ENCODE measurements at places on chromosomes 2 and 18. TPM values are rescaled to one million over a fixed set of nuclear protein-coding genes. Genes with fewer than 3 reads are reported as not detected.

- no peak for DNase-seq
Measured at GRCh38 chr2:216235462-216235861, 126.3 kb downstream of the XRCC5 start.

DNA sequence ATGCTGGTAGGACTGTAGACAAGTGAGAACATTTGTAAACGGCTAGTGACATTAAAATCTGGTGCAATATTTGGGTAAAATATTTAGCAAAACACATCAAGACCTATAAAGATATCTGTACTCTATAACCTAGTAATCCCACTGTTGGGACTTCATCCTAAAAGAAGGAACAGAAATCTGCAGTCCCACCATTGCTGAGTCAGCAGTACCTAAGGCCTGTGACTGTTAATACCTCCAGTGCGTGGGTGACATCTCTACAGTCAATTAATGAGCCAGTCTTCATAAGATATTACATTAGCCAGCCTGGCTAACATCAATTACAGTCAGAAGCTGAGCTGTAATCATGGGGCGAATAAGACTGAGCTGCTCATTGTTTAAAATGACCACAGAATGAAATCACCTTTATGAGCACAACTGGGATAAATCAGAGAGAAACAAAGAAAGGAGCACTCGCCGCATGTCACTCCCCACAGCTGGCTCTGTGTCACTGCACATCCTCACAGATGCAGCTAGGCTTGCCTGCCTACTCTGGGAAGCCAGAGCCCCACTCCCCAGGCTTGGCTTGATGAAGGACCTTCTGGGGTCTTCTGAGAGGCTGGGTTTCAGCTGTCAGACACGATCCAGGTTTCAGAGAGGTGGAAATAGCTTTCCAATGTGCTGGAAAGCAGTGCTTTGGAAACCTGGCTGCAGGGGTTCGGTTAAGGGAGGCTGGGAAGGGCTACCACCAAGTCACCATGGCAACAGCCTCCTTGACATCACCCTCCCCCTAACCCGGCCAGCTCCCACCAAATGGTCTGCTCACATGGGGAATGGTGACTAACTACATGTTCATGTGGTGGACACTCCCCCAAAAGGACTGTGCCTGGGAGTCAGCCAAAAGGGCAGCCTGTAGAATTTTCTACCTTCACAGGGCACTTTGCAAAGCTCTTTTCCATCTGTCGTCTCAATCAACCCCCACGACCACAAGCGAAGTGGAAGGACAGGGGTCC, 145.0 kb downstream of the ZBTB7C start:
- no peak for DNase-seq

DNA sequence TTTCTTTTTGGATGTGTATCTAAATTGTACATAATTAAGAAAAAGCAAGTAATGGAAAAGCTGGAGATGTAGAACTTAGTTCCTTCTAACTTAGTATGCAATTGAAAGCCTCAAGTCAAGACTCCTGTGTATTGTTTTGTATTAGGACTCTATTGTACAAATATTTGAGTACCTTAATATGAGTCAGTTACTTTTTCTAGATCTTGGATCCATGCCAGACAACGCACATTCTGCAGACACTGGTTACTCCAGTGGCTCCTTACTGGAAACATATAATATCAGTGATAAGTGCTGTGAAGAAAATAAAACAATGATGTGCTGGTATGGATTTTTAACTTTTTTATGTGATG, 1.5 kb downstream of the SLC39A10 start:
- DNase-seq: no peak

Gene LRRTM4
- not detected for total RNA-seq

DNA sequence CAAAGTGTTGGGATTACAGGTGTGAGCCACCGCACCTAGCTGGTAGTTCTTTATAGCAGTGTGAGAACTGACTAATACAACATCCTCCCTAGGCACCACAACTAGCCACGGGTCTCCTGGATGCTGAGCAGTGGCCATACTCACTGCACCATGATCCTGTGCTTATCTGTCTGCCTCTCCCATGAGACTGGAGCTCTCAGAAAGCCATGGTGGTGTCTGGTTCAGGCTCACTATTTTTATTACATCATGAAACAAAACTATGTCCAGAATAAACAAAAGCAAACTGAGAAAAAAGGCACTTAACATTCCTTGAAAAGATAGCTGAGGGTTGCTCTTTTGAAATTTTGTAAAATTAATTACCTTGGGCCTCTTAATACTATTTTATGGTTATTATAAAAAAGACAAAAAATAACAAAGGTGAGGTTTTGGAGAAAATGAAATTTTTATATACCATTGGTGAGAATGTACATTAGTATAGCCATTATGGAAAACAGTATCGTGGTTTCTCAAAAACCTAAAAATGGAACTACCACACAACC, 90.7 kb upstream of the TFCP2L1 start:
- DNase-seq: no peak

DNA sequence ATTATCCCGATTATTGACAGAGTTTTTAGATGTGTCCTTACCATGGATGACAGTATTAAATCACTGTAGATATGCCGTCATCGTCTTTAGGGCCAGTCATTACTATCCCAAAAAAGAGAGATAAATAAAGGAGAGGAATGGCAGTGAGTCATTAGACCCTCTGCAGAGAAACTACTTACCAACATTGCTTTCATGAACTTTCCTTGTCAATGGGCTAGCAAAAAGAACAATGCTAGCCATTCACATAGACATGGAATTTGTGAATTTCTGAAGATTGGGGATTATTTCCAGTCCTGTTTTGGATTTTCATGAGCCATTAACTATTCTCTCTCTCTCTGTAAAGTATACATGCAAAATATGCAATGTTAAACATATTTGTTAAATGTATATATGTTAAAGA, 319.4 kb upstream of the FANCL start:
- no peak for DNase-seq
